Stimulated activated CD4-positive, alpha-beta T cell treated with anti-CD3 and anti-CD28 coated beads, Interleukin-1b, Interleukin-23, amount 100 ng/mL, for 48 hours (primary cell): ENCODE measurements at places on chromosomes 12 and 14.
A peak's percentile ranks its signal among the peaks of the same experiment; 100 is the strongest.

DNA sequence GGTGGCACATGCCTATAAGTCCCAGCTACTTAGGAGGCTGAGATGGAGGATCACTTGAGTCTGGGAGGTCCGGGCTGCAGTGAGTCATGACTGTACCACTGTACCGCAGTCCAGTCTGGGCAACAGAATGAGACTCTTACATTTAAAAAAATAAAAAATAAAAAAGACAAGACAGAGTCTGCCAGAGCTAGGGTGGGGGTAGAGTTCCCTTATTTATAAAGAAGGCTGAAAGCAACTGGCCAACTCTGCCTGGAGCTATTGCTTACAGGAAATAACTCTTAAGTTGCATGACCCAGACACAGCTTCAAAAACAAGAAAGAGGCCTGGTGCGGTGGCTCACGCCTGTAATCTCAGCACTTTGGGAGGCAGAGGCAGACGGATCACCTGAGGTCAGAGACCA, 31.5 kb downstream of the NUMB start:
- DNase-seq = no peak

DNA sequence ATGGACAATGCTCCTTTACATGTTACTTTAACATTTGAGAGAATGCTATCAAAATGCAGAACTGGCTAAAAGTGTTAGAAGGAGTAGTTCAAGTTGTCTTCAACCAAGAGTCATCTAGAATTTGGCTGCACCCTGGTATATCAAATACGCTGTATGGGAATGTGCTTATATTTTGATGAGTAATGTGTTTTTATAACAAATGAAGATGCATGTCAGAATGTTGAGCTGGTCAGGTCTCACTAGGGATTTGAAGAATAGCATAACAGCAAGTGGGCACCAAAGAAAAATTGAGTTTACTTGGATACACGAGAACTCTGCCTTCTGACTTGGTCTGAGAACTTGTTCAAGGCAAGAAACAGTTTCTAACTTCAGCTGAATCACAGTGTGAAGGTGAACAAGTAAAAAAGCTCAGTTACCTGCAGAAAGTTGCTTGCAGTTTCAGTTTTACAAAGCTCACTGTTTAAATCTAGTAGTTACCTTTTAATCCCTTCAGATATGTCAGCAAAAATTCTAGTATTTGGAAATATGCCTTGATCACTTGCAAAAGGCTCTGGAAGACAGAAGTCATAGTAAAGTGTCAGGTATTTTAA, 82.3 kb downstream of the PDE3A start:
- no peak for DNase-seq

DNA sequence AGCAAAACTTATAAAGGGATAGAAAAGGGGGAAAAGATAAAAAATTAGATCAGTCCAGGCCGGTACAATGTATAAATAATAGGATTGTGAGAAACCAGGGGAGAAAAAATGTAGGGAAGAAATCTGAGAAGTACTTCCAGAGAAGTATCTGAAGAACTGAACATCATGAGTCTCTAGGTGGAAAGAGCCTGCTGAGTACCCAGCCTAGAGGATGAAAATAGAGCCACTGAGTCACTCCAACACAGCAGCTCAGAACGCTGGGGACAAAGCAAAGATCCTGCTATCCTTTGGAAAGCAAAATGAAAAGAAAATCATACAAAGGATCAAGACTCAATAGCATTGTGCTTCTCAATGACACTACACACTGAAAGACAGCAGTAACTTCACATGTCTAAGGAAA, 138.0 kb downstream of the ANO6 start:
- DNase-seq = no peak

DNA sequence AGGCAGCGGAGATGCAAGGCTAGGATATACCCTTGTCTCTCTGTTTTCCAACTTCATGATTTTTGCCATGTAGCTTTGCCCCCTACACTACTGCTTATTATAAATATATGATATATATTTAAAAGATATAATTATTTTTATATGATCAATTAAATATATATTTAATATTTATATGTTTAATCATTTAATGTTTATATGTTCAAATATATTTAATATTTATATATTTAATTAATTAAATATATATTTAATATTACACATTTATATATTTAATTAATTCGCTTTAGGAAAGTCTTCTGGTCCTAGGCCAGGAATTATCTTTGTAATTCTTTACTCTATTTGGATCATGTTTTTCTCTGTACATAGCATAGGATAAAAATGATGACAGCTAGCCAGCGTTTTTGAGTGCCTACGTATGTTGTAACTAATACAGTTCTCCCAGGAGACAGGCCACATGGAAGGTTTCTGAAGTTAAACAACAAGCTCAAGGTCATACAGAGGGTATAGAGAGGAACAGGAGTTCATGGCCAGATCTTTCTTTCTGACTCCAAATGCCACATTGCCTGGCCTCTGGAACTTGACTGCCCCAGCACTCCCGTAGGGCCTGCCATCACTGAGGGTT, 192.5 kb downstream of the KCNA5 start:
- DNase-seq = no peak

DNA sequence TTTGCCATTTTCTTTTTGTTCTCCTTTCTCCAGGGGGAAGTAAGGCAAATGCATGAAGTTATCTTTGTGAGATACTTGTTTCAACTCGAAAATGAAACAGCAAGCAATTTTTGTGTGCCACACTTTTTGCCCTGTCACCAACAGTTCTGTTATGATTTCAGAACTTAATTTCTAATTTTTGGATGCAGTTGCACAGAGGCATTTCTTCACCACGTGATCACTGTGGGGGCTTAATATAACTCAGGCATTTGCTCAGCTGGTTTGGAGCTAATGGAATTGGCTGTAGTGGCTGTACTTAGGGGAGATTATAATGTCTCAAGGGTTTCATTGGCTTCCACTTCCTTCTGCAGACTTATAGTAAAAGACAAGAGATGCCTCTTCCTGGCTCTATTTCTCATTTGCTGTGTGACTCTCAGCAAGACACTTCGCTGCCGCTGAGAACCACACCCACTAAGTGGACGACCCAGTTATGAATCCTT, 452.4 kb downstream of the RAD51B start:
- DNase-seq = no peak

DNA sequence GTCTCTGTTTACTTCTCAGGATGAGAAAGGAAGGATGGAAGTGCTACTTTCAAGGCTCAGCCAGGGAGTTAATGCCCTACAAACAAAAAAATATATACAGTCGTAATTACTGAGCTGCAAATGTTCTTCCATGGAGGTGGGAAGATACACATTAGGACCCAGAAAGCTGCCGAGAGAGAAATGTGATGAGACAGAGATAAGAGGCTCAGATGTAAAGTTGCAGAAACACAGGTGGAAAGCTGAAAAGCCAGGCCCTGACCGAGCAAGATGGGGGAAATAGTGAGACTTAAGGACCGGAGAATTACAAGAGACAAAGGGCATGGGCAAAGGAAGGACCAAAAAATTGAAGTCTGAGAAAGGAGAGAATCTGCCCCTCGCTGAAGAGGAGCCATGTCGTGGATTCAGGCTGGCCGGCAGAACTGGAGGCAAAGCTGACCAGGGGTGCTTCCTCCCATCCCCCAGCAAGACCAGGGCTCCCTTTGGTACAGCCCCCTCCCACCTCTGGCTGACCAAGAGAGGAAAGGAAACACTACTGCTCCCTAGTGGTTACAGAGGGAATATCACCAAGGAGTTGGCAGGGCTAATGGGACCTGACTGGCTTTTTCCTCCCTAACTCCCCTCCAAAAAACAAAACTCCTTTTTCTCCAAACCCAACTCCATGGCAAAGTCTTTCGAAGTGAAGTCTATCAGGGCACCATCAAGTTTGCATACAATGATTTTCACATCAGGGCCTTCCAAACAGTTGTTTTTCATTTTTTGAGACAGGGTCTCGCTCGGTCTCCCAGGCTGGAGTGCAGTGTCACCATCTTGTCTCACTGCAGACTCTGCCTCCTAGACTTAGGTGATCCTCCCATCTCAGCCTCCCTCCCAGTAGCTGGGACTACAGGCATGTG, 12.1 kb downstream of the ZFHX2 start:
- DNase-seq = no peak

DNA sequence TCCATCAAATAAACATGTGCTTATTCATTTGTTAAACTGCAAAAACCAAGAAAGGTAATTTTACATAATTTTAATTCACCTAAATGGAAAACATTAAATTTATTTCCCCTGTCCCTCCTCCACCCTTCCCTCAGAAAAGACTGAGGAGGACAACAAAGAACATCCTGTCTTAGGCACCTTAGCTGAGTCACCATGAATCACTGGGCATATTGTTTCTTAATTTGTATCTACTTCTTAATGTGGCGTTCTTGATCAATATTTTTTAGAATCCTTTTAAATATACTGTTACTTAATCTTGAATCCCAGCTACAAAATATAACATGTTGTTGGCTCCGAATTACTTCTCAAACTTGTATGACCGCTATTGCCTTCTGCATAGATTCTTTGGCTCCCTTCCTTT, 23.5 kb downstream of the SIX6 start:
- no peak for DNase-seq

GRCh38 chr12:13028825-13029570, 15.2 kb upstream of the FAM234B start:
- DNase-seq = no peak

GRCh38 chr14:95507174-95507573, 9.3 kb downstream of the SYNE3 start:
- no peak for DNase-seq

GRCh38 chr12:52434081-52434733, at the start of gene KRT75:
KRT75 (minus strand) TSS chr12:52434371; CDS start chr12:52434304, 67 bp downstream.
- DNase-seq = no peak

DNA sequence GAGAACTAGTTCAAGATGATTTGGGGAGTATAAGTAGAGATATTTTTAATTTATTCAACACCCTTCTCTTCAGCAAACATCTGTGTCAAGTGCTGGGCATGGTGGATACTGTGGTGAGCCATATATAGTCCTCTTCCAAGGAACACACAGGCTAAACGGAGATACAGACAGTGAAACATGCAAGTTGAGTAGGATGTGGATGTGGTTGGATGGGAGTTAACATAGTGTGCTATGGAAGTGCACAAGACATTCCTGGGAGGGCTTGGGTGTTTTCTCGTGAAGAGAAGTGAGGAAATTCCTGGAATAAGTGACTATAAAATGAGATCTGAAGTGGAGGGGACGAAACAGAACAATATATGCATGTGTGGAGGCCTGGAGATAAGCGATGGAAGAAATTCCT, 181.1 kb upstream of the NPAS3 start:
- DNase-seq = no peak

DNA sequence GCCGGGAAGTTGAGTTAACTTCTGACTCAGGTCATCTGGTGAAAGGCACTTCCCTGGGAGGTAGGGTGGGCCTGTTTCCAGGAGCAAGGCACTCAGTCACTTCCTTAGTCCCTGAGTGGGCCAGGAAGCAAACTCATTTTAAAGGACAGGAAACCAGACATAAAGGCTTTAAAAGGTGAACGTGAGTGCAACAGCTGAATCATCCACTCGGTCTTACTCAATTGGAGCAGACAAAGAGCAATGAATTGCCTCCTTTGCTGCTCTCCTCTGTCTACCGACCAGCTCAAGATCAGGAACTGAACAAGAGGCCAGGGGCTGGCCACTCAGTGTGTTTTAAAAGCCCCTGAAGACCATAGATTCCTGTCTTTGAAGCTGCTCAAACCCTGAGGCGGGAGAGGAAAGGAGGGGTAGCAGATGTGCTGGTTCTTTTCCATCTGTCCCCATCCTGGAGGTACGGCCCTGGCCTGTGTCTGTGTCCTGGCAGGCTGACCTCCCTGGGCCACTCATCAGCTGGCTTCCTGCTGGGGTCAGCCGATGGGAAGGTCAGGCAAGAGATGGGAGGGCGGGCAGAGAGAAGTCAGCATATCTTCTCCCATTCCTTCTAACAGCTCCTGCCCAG, 148.9 kb downstream of the PPM1H start:
- peak; percentile 8 for DNase-seq

- no peak for DNase-seq
These were observed 8.3 kb upstream of the KLHL42 start for GRCh38 chr12:27771481-27772327.

GRCh38 chr12:58470266-58471010, 449.9 kb downstream of the LRIG3 start:
- DNase-seq = no peak

DNA sequence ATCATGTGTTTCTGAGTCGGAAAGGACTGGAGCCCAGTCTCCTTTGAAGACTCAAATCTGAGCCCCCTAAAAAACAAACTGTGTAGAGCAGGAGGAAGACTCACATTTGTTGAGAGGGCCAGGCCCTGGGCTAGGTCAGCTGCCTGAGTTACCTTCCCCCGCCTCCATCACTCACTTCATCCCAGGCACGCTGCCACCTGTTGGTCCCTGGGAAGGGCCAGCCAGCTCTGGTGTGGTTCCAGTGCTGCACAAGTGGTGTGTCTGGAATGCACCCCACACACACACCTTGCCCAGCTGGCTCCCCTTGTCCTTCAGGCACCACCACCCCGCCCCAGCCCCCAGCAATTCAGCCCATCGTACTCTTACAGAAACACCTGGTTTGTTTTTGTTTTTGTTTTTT, 9.0 kb downstream of the MVK start:
- DNase-seq = no peak

DNA sequence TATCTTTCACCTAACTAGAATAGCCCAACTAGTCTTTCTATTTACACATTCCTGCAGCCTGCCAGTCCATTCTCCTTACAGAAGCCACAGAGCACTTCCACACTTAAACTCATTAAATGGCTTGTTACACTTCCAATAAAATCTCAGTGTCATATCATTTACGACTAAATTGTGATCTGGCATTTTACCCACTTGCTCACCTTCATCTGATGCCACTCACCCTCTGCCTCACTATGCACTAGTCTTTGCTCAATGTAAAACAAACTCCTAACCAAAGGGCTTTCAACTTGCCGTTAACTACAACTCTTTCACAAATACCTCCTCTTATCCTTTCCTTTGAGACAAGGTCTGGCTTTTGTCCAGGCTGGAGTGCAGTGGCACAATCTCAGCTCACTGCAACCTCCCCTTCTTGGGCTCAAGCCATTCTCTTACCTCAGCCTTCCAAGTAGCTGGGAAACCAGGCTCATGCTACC, 24.1 kb downstream of the YAF2 start:
- no peak for DNase-seq

DNA sequence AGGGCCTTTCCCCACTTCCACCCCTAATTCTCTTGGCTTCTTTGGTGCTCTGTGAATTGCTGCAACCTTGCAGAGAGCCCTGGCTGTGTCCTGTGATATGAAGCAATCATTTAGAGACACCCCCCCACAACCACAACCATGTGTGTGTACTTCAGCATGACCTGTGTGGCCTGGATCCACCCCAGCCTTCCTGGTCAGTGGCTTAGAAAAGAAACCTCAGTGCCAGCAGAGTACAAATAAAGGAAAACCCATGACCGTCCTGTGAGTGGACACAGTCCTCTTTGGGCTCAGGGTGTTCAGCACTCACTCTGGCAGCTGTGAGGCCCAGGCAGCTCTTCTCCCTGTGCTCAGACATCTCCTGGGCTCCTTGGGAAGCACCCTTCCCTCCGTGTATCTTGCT, 206.6 kb upstream of the DIO3 start:
- DNase-seq = no peak

GRCh38 chr14:80681651-80682050, 259.9 kb downstream of the CEP128 start:
- no peak for DNase-seq

DNA sequence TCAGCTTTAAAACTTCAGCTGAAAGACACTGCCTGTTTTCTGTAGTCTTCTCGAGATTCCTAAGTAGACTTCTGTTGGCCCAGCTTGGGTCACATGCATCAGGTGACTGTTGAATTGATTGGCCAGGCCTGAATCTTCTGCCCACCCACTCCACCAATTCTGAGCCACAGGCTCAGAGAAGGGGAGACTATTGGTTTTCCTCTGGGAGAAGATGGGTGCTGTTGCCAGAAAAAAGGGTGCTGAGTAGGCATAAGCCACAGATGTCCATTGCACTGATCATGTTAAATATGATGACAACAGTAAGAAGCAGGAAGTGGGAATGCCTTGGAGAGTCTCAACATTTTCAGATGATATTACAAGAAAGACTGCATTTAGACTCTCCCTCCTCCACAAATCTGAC, 6.8 kb upstream of the SPTLC2 start:
- DNase-seq = no peak
